Stimulated activated CD8-positive, alpha-beta memory T cell treated with anti-CD3 and anti-CD28 coated beads, Interleukin-7, amount 100 ng/mL, for 4 hours (primary cell): ENCODE measurements at places on chromosomes 6 and 20.

- no peak for DNase-seq
These were observed 1.5 kb downstream of the SERPINB1 start for GRCh38 chr6:2839982-2840748.

GRCh38 chr20:32474009-32474716 is 111.0 kb downstream of the NOL4L start:
- DNase-seq: no peak

DNA sequence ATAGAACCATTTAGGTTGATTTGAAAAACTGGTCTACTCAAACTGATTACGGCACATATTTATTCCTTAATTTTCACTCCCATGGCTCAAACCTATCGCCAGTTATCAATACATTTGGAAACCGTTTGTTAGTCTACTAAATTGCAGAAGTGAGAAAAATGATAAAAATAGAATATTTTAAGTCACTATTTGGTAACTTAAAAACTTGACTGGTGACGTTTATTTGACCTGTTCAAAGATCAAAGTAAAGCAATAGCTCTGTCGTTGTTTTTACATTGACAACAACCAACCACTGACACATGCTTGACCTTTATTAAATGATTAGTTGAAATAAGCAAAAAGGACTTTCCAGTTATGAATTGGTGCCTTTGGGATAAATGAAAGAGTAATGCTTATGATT is 402.9 kb upstream of the MAP3K7 start:
- DNase-seq: no peak

DNA sequence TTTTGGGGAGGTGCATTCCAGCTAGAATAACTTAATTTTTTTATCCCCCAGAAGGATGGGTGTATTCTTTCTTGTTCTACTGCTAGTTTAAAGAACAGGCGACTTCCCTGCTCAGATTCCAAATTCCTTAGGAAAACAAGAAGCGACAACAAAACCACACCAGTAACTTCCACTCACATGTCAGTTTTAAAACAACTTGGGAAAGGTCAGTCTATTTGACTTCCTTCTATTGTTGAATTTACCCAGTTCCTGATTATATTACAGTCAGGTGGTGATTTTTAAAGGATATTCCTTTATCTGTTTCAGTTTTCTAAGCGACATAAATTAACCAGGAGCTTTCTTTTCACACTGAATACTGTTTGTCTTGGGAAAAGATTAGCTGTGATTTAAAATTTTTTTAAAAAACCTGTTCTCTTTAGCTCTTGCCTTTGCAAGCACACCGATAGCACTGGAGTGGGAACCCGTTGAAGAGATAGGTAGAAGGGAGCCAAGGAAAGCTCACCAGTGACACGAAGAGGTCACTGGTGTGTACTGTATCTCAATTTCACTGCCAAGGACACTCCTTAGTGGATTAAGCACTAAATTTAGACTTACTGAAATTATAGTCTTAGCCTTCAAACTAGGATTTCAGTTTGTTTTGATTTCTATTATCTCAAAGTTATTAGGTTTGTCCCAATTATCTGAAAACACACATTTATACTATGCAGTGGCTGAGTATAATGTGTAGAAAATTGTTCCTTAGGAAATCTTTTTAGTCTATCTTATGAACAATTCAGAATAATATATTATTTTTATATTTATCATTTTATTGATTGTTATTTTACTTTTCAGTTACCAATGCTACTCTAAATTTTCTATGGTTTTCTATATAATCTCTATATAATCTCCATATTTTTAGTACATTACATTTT is 22.3 kb downstream of the MARCKS start:
- no peak for DNase-seq

- DNase-seq: no peak
These were observed 253.5 kb upstream of the JARID2 start for GRCh38 chr6:14992382-14992781.

- DNase-seq: no peak
These were observed 135.0 kb downstream of the FOXA2 start for GRCh38 chr20:22449188-22449973.
